ENCODE measurements at places on chromosomes 12 and 14. TPM values are rescaled to one million over a fixed set of nuclear protein-coding genes. Genes with fewer than 3 reads are reported as not detected.

RPL10L gene
- total RNA-seq, result not detected

KCNC2 gene
- not detected for total RNA-seq

KRT76 gene
- not detected for total RNA-seq

LIN7A gene
- not detected for total RNA-seq

AGAP2 gene
- total RNA-seq, result 0.21 TPM
